ENCODE measurements at places on chromosomes 5 and 9.

- DNase-seq: no peak
Observed at GRCh38 chr5:141567513-141568117, 51.2 kb downstream of the DIAPH1 start.

- DNase-seq: no peak
Observed at GRCh38 chr5:60960591-60960990, 15.6 kb downstream of the NDUFAF2 start.

- DNase-seq: no peak
Observed at GRCh38 chr5:68246802-68247201, 31.2 kb downstream of the PIK3R1 start.

DNA sequence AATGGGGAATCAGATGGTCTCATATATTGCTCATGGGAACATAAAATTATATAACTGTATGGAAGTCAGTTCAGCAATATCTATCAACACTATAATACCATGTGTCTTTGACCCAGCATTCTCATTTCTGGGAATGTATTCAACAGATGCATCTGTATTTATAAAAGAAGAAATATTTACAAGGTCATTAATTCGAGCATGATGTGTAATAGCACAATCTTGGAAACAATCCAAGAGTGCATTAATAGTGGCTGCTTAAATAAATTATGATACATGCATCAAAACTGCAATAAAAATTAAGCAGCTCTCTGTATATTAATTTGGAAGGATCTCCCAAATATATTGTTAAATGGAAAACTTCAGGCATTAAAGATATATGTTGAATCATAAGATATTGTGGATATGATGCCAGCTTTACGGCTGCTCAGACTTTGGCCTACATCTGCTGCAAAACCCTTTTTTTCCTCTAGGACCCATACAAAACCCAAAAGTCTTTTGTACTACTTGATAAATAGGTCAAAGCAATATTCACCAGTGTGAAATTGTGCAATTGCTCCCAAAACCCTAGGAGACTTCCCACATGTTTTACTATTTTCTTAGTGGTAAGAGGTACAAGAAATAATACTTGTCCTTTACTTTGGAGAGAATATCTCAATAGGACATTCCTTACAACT is 45.3 kb upstream of the ISOC1 start:
- no peak for DNase-seq

DNA sequence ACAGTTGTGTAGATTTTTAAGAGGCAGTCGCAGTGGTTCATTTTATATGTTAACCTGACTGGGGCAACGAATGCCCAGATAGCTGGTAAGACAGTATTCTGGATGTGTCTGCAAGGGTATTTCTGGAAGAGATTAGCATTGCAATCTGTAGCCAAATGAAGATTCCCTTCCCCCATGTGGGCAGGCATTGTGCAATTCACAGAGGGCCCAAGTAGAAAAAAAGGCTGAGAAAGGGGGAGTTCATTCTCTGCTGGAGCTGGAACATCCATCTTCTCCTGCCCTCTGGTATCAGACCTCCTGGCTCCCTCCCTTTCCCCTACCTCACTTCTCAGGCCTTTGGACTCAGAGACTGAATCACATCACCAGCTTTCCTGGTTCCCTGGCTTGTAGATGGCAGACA is 70.6 kb downstream of the TENT4A start:
- no peak for DNase-seq

Measured in GM12864 (cell line).